Stimulated activated CD4-positive, alpha-beta T cell treated with anti-CD3 and anti-CD28 coated beads, Interleukin-12 subunit alpha, Interleukin-12 subunit beta, amount 100 ng/mL, for 24 hours (primary cell): ENCODE measurements at places on chromosomes 11 and 22.
A peak's percentile ranks its signal among the peaks of the same experiment; 100 is the strongest.

DNA sequence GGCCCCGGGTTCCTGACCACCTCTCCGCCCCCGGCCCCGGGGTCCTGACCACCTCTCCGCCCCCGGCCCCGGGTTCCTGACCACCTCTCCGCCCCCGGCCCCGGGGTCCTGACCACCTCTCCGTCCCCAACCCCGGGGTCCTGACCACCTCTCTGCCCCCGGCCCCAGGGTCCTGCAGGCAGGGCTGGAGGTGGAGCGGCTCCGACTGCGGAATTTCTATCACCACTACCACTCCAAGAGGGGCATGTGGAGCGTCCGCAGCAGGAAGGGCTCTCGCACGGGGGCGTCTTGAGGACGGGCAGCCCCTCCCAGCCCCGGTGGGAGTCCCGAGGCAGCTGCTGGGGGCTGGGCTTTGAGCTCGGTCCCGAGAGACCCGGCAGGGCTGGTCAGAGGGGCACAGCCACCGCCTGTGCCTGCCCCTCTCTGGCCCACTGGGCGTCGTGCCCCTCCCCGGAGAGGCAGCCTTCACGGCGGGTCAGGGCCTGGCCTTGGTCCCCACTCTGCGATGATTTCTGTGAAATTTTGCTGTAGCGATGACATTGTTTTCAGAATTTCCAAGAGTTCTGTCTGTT, 12.3 kb downstream of the B4GALNT4 start:
- DNase-seq, result no peak

DNA sequence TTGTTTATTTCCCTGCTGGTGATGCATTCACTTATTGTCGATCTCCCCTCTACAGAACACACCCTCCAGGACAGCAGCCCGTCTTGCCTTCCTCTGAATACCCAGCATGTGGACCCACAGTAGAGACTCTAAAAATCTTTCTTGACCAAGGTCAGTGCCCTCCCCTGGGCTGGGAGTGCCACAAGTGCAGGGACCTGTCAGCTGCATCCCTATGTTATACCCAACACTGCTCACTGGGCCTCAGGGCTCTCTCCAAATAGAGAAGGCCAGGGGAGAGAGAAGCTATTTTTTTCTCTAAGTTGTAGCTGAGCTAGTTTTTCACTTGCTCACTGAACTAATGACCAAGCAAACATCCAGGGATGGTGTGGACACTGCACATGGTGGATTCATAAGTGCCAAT, 9.8 kb downstream of the KCNJ1 start:
- DNase-seq, result no peak

DNA sequence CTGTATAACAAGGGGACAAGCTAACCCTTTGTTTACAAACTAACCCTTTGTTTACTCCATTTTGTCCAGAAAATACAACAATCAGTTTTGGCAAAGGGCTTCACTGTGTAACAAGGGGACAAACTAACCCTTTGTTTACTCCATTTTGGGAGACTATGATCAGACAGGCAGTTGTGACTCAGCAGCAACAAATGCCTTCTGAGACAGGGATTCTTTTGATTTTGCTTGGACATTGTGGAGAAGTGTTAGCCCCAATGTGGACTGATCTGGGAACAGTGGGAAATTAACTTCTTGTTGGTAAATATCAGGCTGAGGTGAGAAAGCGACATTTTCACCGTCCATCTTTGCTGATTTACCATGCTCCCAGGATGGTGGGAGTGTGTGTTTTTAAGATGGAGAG, 983 bp downstream of the EHF start:
- DNase-seq, result no peak

- no peak for DNase-seq
Observed at GRCh38 chr22:22507743-22508273, 734 bp downstream of the ZNF280B start.

- no peak for DNase-seq
Observed at GRCh38 chr11:122033193-122033592, 82.8 kb downstream of the BLID start.

GRCh38 chr11:32108576-32108975, 17.7 kb downstream of the RCN1 start:
- DNase-seq, result no peak

DNA sequence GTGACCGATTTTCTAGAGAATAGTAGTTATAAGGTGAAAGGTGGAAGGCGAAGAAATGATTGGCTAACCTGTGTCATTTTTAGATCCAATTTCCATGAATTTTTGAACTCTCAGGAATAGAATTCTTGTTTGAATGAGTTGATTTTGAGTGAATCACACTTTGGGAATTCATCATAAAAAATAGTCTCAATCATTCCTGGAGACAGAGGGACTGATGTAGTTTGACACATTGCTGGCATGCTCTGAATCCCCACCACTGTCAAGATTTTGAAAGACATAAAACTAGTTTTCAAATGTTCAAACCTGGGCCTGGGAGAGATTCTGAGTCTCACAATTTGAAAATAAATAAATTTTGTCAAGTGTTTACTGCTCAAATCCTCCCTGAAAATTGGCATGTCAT, 861.4 kb upstream of the RAG2 start:
- no peak for DNase-seq

- DNase-seq, result no peak
Observed at GRCh38 chr11:62273284-62273683, 3.3 kb downstream of the SCGB2A2 start.

DNA sequence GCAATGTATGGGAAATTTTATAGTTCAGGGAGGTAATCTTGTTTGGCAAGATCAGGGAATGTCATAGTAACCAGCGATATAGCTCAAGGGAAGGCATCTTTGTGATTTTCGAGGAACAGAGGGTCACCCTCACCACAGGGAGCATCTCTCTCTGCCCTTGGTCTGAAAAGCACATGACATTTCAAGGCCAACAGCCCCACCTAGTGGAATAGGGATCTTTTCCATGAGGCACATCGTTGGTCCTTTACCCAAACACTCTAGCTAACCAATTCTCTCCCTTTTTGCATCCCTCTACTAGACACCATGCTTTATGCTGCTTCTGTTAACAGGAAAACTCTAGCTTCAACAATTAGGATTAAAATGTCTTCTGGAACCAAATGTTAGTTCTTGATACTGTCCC, 179.0 kb downstream of the GRM5 start:
- peak; percentile 1 for DNase-seq

DNA sequence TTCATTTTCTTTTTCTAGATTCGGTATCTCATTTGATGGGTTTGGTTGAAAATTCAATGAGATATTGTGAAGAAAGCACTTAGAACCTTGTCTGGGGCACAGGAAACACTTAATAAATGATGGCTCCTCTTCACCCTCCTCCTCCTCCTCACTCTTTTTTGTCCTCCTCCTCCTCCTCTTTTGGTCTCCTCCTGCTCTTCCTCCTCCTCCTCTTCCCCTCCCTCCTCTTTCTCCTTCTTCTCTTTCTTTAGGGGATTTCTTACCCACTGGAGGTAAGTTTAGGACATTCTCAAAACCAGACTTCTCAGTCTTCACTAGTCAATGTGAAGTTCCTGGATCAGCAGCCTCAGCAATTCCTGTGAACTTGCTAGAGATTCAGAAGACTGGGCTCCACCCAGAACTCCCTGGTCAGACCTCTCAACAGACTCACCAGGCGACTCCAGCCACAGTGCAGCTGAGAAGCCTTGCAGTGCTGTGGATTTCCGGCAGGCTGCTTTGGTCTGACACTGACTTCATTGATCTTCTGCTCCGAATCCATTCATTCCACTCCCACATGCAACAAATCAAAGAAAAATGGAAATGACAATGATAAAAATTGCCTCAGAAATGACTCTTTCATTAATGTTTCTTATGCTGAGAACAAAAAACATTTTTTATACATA, 368.6 kb upstream of the B3GAT1 start:
- DNase-seq, result no peak

GRCh38 chr11:3036419-3036818, 20.8 kb downstream of the CARS1 start:
- DNase-seq, result no peak

DNA sequence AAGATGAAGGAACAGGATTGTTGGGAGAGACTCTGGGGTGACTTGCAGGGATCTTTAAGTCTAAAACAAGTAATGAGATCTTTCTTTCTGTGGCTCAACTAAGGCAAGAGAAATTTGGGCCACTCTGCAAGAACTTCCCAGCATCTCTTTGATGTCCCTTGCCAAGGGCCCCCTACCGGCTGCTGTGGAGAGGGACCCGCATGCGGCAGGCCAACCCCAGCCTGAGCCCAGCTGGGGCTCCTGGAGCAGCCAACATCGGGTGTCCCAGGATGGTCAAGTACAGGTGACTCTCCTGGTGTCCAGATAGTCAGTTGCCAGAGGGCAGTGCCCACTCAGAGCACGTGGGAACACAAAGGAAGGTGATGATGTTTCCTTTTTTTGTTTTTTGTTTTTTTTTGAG, 363.2 kb downstream of the TBC1D22A start:
- DNase-seq, result no peak

DNA sequence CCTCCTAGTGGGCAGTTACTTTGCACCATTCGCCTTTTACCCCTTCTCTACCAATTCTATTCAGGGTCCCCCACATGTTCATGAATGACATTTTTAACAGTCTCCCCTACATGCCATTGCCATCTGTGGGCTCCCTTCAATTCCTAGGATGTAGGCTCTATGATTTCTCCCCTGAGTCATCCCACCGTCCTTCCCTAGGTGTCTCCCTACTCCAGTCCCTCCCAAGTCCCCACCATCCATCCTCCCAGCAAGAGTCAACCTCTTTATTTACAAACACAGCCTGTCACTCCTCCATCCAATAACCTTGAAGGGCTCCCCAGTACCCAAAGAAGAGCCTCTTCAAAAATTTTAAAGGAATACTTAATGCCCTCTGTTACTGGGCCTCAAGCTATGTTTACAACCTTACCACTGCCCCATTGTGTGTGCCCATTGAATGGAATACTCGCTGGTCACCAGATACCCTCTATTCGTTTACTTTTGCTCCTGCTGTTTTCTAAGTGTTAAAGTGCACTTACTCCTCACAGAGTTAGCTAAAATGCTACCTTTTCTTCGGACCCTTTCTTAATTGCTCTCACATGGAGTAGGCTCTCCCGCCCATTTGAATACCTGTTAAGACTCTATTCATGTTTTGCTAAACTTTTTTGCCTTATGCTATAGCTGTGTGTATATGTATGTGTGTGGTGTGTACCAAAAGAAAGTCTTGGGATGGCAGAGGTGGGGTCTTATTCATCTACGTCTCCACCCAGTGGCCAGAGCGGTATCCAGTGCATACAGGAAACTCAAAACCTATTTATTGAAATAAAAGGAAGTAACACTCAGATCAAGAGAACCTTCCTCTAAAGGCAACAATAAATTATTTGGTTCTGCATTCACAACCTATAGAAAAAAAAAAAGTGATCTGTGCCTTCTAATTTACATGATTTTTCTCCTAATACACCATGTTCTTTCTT, 235.8 kb upstream of the CCDC90B start:
- DNase-seq, result no peak

GRCh38 chr11:10261821-10262220, 32.2 kb downstream of the SBF2 start:
- DNase-seq, result no peak

DNA sequence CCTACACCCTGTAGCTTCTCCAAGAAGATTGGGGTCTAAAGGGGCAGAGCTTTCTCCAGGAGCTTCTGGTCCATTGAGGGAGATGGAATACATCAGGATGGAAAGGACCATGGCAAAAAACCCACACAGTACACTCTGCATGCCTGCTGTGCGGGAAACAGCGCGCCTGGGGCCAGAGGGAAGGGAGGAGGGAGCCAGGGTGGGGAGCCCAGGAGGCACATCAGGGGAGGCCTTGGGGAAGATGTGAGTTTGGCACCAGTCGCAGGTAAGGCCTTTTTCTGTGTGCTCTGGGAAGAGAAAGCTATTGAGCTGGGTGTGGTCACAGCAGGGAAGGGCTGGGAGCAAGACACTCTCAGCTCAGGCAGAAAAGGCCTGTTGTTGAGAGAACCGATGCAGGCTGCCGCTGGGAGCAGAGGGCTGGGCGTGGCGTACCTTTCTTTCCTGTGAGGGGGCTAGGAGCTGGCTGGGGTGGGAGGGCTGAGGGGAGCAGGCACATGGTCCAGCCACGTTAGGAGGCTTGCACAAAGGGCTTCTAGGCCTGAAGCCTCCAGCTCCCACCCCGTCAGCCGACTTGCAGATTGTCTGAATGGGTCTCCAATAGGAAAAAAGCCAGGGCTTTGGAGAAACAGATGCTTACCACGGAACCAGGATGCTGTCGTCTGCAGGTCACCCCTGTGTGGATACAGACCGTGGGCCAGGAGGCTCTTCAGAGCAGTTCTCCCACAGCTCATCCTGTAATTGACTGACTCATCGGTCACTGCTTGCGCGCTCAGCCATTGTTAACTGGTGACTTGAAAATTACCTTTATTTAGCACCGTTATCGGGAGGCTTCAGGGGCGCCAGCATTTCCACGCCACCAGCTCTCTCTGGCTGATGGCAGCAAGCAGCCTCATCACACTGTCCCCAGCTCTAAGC, 237.3 kb downstream of the ST3GAL4 start:
- no peak for DNase-seq

DNA sequence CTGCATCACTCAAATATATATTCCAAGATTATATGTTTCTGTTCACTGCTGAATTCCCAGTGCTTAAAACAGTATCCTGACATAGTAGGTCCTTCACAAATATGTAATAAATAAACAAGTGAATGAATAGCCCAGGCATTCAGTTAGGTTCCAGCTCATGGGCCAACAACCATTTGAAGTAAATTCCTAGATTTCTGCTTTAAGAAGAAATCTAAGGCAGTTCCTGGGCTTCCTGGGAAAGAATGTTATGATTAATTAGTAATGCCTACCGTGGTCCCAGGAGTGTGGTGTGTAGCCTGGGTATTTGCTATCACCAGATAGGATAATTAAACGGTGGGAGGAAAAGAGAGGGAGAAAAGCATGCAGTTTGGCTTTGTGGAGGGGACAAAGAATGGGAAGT, 576.8 kb downstream of the SOX6 start:
- DNase-seq, result no peak

DNA sequence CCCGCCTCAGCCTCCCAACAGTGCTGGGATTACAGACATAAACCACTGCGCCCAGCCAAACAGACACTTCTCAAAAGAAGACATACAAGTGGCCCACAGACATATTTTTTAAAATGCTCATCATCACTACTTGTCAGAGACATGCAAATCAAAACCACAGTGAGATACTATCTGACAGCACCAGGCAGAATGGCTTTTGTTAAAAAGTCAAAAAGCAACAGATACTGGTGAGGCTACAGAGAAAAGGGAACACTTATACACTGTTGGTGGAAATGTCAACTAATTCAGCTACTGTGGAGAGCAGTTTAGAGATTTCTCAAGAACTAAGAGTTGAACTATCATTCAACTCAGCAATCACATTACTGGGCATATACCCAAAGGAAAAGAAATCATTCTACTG, 67.0 kb downstream of the ARHGAP20 start:
- no peak for DNase-seq

DNA sequence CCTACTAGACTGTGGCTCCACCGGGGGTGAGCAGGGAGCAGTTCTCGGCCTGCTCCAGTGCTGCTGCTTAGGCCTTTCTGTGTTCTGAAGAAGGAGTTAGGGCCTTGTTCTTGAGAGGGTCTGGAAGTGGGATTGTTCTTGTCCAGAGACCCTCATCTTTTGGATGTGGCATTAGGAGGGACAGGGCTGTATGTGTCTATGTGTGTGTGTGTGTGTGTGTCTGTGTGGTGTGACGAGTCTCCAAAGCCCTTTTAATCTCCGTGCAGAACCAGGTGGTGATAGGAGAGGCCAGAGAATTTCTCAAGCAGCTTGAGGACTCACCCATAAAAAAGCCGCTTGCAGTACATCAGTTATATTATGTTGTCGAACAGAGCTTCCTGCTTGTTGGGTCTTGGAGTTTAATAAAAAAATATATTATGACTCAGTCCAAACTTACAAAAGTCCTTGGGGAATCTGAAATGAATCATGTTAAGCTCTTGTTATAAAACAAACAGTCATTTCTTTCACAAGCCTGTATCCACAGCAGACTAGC, 196.5 kb downstream of the TENM4 start:
- no peak for DNase-seq
